ENCODE measurements at places on chromosomes 12 and 14. TPM values are rescaled to one million over a fixed set of nuclear protein-coding genes. Genes with fewer than 3 reads are reported as not detected.

FOXN4 gene
- polyA plus RNA-seq: not detected

ASPG gene
- polyA plus RNA-seq: not detected

FSCB gene
- polyA plus RNA-seq: not detected

RNASE2 gene
- polyA plus RNA-seq: not detected
